ENCODE measurements at places on chromosomes 1 and 21. TPM values are rescaled to one million over a fixed set of nuclear protein-coding genes. Genes with fewer than 3 reads are reported as not detected.

The CLIC6 gene
- 12.2 TPM for total RNA-seq

The CCT3 gene
- 157 TPM for total RNA-seq

The SERINC2 gene
- total RNA-seq: 4.2 TPM

- no peak overlapping the region for H3K27ac ChIP-seq
- DNase-seq: no peak
- peaks cover 3% of the 10 kb centered on the region for H3K4me1 ChIP-seq
Measured at GRCh38 chr1:101453844-101454243, 217.0 kb downstream of the S1PR1 start.

DNA sequence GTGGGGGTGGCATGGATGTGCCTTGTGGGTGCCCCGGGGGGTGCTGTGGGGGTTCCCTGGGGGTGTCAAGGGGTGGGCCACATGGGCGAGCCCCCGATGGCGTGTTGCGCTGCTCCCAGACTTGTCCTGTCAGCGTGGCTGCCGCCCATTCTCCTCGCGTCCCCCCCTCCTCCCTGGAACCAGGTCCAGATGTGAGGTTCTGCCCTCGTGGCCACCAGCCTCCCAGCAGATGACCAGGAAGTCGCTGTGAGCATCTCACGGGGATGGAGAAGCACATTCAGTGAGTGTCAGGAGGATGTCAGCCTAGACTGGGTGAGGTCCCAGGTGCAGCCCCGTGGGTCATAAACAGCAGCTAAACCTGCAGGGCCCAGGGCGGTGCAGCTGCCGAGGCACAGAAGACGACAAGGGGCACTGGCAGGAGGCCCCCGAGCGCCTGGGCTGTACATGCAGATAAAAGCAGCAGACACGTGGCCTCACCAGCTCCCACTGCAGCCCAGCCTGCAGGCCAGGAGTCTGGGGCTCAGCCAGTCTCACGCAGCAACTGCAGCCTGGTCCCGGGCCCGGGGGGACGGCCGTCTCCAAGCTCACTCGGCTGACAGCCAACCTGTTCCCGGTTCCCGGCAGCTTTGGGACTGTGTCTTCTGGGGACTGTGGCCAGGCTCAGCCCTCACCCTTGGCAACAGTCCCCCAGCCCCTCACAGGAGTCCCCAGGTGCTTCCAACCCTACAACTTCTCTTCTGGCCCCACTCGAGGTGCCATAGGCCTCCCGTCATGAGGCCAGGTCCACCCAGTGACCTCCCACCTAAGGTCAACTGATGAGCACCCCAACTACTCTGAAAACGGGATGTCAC is 17.5 kb upstream of the COL6A2 start:
- peaks cover 2% of the 10 kb centered on the region for H3K4me1 ChIP-seq
- no peaks in the 10 kb centered on the region for H3K36me3 ChIP-seq
- H3K27me3 ChIP-seq: no peaks in the 10 kb centered on the region

- DNase-seq: no peak
- H3K4me1 ChIP-seq: no peaks in the 10 kb centered on the region
- H3K4me3 ChIP-seq: no peak overlapping the region
- no peak overlapping the region for H3K27ac ChIP-seq
Measured at GRCh38 chr21:26421724-26422123, 151.4 kb downstream of the CYYR1 start.

DNA sequence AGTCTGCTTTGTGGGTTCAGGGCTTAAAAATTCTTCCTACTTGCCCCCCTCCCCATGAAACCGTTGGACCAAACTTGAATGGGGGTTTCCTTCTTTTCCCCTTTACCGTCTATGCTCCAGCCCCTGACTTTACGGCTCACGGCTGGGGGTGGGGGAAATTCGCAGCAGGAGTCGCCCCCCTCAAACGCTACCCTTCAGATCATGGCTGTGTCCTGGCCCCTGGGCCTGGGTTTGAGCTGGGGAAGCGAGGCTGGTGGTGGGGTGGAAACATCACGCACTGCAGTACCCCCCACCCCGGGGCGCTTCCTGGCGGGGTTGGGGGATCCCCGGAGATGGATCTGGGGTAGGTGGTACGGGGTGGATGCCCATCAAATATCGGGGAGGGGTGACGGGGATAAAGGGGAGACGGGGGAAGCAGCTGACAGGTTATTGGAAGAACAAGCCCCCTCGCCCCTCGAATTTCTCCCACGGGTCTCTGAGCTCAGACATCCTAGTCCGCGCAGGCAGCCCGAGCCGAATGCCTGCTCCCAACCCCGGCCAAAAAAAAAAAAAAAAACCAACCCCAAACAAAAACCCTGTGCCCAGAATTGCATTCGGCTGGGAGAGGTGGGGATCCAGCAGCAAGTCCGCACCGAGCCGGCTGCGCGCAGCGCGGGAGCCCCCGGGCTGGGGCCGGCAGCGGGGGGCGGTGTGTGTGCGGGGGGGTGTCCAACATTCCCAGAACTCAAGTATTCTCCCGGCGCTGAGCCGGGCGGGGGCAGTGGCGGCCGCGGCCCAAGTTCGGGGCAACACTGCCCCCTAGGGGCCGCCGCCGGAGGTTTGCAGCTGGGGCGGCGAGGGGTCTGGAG is 59.0 kb upstream of the ACOT11 start:
- peak overlapping the region; percentile 88 for H3K27ac ChIP-seq
- peak; percentile 94 for DNase-seq
- H3K4me3 ChIP-seq: peak overlapping the region; percentile 54

The LRRC71 gene
- 11.1 TPM for total RNA-seq

GRCh38 chr21:42307106-42307505 is 8.1 kb downstream of the TFF3 start:
- H3K4me3 ChIP-seq: no peak overlapping the region
- H3K36me3 ChIP-seq: no peaks in the 10 kb centered on the region
- peaks cover 1% of the 10 kb centered on the region for H3K4me1 ChIP-seq
- no peaks in the 10 kb centered on the region for H3K27me3 ChIP-seq

- no peak for DNase-seq
- H3K4me3 ChIP-seq: no peak overlapping the region
- H3K4me1 ChIP-seq: peaks cover 2% of the 10 kb centered on the region
- no peaks in the 10 kb centered on the region for H3K27me3 ChIP-seq
Measured at GRCh38 chr1:3727042-3727824, 25.0 kb upstream of the CCDC27 start.

DNA sequence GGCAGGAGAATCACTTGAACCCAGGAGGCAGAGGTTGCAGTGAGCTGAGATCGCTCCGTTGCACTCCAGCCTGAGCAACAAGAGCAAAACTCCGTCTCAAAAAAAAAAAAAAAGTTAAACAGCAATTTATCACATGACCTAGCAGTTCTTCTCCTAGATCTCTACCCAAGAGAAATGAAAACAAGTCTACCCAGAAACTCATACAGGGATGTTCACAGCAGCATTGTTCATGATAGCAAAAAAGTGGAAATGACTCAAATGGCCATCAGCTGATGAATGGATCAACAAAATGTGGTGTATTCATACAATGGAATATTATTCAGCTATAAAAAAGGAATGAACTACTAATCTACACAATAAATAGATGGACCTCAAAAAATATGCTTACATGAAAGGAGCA is 12.2 kb upstream of the ID3 start:
- no peak overlapping the region for H3K27ac ChIP-seq
- H3K4me3 ChIP-seq: no peak overlapping the region
- no peak for DNase-seq

The BEND5 gene
- 18.5 TPM for total RNA-seq

The GABRD gene
- total RNA-seq: not detected

DNA sequence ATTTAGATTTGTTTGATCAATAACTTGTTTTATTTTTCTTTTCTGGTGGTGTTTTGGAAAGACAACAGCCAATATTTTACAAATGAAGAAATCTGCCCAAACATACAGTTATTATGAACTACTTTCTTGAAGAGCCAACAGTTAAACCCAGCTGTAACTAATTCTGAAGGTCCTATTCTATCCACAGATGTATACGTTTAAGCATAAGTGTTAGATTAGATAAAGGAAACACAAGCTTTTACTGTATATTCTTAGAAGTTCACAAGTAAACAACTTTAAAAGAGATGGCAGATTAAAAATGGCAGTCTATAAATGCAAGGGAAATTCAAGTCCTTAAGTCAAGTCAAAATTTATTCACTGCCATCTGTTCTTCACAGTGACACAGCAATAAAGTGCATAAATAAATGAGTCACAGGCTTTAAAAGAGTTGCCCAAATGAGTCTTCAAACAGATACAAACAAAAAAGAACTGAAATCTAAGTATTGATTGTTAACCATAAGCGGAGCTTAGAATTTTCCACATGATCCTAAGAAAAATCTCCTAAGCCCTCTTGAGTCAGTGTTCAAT is 49.9 kb upstream of the KCNH1 start:
- H3K27me3 ChIP-seq: no peaks in the 10 kb centered on the region
- DNase-seq: no peak
- no peak overlapping the region for H3K27ac ChIP-seq
- H3K4me3 ChIP-seq: no peak overlapping the region
- H3K36me3 ChIP-seq: no peaks in the 10 kb centered on the region

The RGSL1 gene
- not detected for total RNA-seq

The GADD45A gene
- 24.3 TPM for total RNA-seq

DNA sequence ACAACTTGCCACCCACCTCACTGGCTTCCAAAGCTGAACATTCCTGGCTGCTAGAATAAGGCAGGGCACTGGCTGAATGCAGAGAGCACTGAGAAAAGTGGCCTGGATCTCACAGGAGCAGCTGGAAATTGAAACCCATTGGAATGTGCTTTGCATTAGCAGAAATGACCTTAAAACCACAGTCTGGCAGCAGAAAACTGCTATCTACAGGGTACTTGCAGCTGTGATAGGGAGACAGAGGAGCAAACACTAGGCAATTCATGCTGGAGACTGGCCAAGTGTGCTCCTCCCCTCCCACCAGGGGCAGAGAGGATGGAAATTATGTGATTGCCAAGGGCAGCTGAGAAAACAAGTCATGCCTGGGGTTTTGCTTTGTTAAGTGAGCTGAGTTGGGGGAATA is 47.2 kb downstream of the HSD3B1 start:
- H3K27me3 ChIP-seq: no peaks in the 10 kb centered on the region
- no peak overlapping the region for H3K27ac ChIP-seq
- H3K4me3 ChIP-seq: no peak overlapping the region
- no peaks in the 10 kb centered on the region for H3K36me3 ChIP-seq

- no peaks in the 10 kb centered on the region for H3K27me3 ChIP-seq
- peaks cover 5% of the 10 kb centered on the region for H3K4me1 ChIP-seq
- no peak overlapping the region for H3K4me3 ChIP-seq
- no peaks in the 10 kb centered on the region for H3K36me3 ChIP-seq
Measured at GRCh38 chr1:183604038-183604808, 14.0 kb upstream of the NCF2 start.

- no peaks in the 10 kb centered on the region for H3K4me1 ChIP-seq
- no peaks in the 10 kb centered on the region for H3K27me3 ChIP-seq
- no peaks in the 10 kb centered on the region for H3K36me3 ChIP-seq
- H3K27ac ChIP-seq: no peak overlapping the region
Measured at GRCh38 chr1:194616835-194617234, 1430.4 kb upstream of the B3GALT2 start.

GRCh38 chr1:187236676-187237075 is 407.9 kb downstream of the PLA2G4A start:
- H3K27ac ChIP-seq: no peak overlapping the region
- no peak overlapping the region for H3K4me3 ChIP-seq
- no peaks in the 10 kb centered on the region for H3K27me3 ChIP-seq
- DNase-seq: no peak

DNA sequence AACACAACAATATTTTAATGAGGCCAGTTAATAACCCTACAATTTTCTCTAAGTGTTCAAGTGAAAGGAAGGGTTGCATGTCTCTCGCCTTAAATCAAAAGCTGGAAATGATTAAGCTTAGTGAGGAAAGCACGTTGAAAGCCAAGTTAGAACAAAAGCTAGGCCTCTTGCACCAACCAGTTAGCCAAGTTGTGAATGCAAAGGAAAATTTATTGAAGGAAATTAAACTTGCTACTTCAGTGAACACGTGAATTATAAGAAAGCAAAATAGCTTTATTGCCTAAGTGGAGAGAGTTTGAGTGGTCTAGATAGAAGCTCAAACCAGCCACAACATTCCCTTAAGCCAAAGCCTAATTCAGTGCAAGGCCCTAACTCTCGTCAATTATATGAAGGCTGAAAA is 135.6 kb downstream of the DUSP10 start:
- no peaks in the 10 kb centered on the region for H3K4me1 ChIP-seq
- no peaks in the 10 kb centered on the region for H3K36me3 ChIP-seq
- H3K27ac ChIP-seq: no peak overlapping the region
- no peak for DNase-seq

DNA sequence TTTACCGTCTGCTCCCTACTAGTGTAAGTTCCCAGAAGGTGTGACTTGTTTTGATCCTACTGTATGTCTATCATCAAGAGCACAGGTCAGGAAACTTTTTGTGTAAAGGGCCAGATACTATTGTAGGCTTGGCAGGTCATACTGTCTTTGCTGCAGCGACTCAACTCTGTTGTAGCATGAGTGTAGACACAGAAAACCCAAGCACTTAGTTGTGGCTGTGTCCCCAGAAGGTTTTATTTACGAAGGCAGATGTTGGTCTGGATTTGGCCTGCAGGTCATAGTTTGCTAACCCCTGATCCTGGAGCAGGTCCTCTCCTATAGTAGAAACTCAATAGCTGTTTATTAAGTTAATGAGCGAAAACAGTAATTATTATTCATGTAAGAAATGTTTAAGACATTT is 365.9 kb upstream of the B3GALT2 start:
- H3K4me3 ChIP-seq: no peak overlapping the region
- DNase-seq: no peak
- no peaks in the 10 kb centered on the region for H3K4me1 ChIP-seq

DNA sequence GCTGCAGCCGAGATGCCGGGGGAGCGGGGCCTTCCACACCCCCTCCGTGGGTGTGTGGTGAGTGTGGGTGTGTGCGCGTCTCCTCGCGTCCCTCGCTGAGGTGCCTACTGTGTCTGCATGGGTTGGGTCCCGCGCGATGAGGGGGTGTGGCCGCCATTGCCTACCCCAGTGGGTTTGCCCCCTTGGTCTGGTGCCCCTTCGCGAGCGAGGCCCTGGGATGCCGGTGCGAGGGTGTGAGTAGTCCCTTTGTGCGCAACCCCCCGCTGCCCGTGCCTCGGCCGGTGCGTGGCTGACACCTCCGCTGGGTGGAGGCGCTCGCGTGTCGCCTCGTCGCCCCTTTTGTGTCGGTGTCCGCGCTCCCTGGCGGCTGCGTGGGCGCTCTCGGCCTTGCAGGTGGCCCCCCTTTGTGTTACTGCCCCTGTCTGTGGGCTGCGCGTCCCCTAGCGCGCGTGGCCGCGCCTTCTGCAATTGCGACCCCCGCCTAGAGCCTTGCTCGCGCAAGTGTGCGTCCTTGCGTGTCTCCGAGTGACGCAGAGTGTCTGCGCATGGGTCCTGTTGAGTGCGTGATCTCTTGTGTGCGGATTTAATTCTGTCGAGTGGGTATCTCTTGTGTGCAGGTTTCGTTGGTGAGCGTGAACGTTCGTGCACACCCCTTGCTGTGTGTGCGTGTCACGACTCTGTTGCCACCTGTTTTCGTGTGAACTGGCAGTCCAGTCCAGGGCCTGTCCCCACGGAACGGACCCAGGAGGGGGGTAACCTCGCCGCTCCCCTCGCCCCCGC is 553 bp downstream of the TTC3 start:
- peak overlapping the region; percentile 92 for H3K27ac ChIP-seq
- peak overlapping the region; percentile 92 for H3K4me3 ChIP-seq
- H3K4me1 ChIP-seq: no peaks in the 10 kb centered on the region
- H3K27me3 ChIP-seq: no peaks in the 10 kb centered on the region

GRCh38 chr1:237562242-237562823 is 328.4 kb downstream of the ZP4 start:
- H3K27me3 ChIP-seq: no peaks in the 10 kb centered on the region
- H3K36me3 ChIP-seq: no peaks in the 10 kb centered on the region
- no peak overlapping the region for H3K4me3 ChIP-seq
- H3K4me1 ChIP-seq: no peaks in the 10 kb centered on the region
- DNase-seq: no peak
- H3K27ac ChIP-seq: no peak overlapping the region

The MYBPH gene
- total RNA-seq: not detected

Data from ovary (tissue), 10 donors.